Left ventricle myocardium inferior (tissue), 1 donor: ENCODE measurements at places on chromosomes 7 and 10.

- DNase-seq: no peak
Measured at GRCh38 chr7:94183289-94183749, 179.2 kb upstream of the BET1 start.

GRCh38 chr10:88409824-88410223 lies 173.3 kb downstream of the RNLS start:
- no peak for DNase-seq

GRCh38 chr10:99660662-99661376 lies 1.5 kb downstream of the ENTPD7 start:
- no peak for DNase-seq

DNA sequence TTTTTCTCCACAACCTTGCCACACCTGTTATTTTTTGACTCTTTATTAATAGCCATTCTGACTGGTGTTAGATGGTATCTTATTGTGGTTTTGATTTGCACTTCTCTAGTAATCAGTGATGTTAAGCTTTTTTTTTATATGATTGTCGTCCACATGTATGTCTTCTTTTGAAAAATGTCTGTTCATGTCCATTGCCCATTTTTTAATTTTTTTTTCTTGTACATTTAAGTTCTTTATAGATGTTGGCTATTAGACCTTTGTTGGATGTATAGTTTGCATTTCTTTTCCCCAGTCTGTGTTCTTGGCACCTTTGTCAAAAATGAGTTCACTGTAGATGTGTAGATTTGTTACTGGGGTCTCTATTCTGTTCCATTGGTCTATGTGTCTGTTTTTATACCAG lies 28.8 kb downstream of the ZSCAN25 start:
- no peak for DNase-seq

DNA sequence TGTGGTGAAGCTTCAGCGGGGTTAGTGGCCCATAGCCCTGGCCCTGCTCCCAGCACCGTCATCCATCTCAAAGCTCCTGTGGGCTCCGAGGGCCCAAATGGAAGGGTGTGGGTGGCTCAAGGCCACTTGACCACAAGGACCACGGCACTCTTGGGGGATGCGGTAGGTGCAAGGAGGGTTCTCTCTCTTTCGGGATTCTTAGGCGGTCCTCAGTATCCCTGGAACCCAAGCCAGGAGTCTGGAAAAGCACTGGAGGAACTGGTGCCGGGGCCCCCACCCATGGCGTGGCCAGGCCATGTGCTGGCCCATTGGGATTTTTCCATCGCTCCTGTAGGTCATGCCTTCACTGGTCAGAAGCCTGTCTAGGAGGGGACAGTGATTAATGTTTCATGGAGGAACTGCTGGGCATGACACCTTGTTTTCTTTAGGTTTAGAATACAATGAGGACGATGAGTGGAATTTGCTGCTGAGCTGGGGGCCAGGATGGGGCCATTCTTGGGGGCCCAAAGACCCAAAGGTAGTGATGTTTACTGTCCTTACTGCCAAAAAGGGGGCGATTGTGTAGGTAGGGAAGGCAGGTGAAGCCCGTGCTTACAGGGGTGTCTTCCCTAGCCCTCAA lies 16.7 kb downstream of the AQP1 start:
- no peak for DNase-seq
